ENCODE measurements at places on chromosomes 2 and 18.
A peak's percentile ranks its signal among the peaks of the same experiment; 100 is the strongest.

DNA sequence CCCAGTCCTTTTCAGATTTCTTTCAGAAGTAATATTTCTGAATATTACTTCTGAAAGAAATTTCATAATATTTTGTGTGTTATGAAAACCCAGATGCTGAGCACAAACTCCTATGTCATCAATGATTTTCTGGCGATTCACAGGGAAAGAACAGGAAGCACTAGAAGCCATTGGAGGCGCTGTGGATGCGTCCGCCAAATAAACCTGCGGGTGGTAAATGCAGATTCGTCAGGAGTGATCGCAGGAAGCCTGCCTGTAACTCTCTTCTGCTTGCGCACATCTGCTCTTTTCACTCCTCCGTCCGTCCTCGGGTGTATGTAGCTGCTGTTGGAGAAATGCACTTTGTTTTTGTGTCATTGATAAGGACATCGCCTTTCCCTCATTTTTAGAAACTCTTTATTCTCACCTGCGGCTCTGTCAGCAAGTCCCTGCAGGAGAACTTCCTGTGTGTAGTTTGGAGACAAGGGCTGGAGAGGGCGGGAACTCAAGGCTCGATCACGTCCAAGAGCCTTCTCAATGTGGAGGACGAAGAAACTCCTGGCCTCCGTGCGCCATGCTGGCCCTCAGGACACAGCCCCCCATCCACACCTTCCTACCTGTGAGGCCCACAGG, 483.8 kb downstream of the GALR1 start:
- no peak for DNase-seq

DNA sequence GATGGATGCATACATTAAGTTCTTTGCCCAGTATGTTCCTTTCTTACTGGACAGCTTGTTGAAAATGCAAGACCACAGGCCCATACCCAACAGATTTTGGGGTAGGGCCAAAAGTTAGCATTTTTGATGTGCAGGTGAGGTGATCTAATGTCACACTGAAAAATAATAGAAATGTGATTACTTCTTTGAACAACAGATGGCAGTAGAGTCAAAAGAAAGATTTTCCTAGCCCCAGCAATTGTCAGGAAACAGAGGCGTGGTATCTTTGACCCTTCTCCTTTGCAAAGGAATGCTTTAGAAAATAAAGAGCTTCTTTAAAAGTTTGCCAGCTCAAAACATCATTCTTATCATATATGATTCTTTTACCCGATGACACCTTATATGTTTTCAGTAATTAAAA, 343.6 kb upstream of the SYT4 start:
- no peak for DNase-seq

- DNase-seq, result no peak
Observed at GRCh38 chr18:51278045-51278649, 80.7 kb upstream of the MEX3C start.

DNA sequence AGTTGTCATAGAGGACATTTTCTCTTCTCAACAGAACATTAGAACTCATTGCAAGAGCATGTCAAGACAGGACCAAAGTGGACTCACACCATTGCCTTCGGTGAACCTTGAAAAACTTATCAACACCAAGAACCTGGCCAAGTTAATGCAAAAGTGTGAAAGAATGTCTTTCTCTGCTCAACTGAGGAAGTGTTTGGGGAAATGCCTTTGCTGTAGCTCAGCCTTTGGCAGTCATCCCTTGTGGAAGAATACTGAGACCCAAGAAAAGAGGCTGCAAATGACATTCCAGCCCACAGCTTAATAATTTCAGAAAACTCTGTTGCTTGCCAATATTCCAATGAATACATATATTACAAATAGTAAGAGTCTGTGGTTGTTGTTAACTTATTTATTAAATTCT, 728.8 kb upstream of the PIK3C3 start:
- DNase-seq, result peak; percentile 36

GRCh38 chr2:120780402-120780801, 44.7 kb downstream of the GLI2 start:
- DNase-seq, result no peak

- no peak for DNase-seq
Observed at GRCh38 chr2:225036431-225036830, 5.8 kb downstream of the DOCK10 start.

Measured in GM04503 (cell line).